C1 segment of cervical spinal cord (tissue), 14 donors: ENCODE measurements at places on chromosomes 3 and 15.

- DNase-seq = no peak
Measured at GRCh38 chr15:29698030-29698701, 124.1 kb downstream of the TJP1 start.

DNA sequence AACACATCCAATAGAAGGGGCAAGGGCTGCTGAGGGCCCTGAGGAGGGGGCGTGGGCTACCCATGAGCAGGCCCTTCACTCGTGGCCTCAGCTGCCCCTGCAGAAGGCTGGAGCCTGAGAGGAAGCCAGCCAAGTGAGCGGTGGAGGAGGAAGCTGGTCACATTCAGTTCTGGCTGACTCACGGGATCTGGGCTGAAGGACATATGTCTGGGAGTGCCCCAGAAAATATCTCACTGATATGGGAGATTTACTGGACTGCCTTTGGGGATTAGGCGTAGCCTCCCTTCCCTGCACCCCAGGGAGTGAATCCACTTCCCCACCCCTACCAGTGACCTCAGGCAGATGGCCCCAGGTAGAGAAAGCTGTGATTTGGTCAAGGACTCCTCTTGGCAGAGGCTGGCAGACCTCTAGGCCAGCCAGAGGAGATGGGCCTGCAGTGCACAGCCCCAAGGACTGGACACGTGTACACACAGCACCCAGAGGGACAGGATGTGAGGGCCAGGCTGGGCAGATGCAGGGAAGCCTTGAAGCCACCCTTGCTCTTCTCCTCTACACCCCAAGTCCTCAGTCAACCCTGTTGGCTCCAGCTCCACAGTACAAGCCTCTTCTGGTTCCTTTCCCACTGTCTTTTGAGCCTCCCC, 14.2 kb upstream of the ANKDD1A start:
- DNase-seq = no peak

DNA sequence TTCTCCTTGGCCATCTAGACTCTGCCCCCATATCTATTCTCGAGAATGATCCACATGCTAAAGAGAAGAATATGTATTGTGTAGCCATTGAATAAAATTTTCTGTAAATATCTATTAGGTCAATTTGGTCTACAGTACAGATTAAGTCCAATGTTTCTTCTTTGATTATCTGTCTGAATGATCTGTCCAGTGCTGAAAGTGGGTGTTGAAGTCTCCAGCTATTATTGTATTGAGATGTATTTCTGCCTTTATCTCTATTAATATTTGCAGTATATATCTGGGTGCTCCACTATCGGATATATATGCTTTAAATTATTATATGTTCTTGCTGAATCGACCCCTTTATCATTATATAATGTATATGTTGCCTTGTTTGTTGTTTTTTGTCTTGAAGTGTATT, 384.9 kb upstream of the ROBO1 start:
- DNase-seq = no peak

DNA sequence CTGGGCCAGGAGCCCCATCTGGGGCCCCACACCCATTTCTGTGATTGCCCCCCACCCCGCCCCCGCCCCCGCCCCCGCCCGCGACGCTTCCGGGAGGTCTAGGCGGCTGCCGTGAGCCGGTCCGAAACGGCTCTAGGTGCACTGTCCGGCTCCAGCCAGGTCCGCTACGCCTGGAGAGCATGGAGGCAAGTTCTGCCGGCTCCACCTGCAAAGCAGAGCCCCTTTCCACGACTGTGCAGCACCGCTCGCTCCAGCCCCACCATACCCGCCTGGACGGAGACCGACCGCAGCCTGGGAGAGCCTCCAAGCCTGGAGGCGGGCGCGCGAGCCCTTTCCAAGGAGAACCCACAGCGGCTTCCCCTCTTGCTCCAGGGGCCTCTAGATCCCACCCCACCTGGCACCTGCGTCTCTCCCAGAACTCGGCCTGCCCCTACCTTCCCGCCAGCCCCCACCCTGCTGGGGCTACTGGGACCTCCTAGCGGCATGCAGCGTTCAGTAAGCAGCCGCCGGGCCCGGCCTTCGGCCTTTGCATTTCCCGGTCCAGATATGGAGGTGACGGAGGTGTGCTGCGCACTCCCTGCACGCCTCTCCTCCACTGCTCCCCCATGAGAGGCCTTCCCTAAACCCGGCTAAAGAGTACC, 66.2 kb downstream of the KLF13 start:
- DNase-seq = no peak

GRCh38 chr3:188752850-188753249, 418.9 kb upstream of the TPRG1 start:
- DNase-seq = no peak

DNA sequence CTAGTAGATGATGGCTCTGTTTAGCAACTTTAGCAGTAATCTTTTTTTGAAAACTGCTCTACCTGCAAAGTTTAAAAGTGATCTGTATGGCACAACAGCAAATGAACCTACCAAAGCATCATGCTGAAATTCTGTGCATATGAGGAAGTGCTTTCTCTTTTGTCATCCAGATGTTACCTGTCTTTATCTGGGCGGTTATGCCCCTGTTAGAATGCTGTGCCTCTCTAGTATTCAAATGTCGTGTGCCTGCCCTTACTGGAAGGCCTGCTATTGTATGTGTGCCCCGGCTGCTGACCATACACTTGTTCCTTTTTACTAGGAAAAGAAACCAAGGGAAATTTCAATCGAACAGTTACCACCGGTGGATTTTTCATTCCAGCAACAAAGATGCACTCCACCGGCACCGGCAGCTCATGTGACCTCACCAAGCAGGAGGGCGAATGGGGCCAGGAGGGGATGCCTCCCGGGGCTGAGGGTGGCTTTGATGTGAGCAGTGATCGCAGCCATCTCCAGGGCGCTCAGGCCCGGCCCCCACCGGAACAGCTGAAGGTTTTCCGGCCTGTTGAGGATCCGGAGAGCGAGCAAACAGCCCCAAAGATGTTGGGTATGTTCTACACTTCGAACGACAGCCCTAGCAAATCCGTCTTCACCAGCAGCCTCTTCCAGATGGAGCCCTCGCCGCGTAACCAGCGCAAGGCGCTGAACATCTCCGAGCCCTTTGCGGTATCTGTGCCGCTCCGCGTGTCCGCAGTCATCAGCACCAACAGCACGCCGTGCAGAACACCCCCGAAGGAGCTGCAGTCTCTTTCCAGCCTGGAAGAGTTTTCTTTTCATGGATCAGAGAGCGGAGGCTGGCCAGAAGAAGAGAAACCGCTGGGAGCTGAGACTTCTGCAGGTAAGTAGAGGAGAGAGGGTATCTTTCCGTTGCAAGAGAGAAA, 61.6 kb downstream of the TMEM39A start:
- no peak for DNase-seq

GRCh38 chr3:195270079-195270816, 711 bp downstream of the XXYLT1 start:
- DNase-seq = no peak

- no peak for DNase-seq
Measured at GRCh38 chr15:49273734-49274318, 103.8 kb downstream of the GALK2 start.

- DNase-seq = no peak
Measured at GRCh38 chr15:81962482-81962881, 83.3 kb downstream of the MEX3B start.

DNA sequence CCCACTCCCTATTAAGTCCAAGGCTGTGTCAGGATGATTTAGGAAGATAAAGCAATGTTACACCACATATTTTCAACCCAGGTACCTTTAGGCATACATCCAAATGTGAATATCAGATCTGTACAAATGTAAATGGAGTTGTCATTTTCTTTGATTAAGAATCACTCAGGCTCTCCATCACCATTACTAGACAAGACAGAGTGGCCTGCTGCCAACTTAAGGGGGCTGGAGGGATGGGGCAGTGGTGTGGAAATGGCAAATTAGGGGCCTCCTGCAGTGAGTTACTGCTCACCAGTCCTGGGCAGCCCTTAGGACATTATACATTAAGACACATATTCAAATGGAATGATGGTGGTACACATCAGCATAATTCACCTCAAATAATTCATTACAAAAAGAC, 211.0 kb downstream of the TNIK start:
- DNase-seq = no peak

DNA sequence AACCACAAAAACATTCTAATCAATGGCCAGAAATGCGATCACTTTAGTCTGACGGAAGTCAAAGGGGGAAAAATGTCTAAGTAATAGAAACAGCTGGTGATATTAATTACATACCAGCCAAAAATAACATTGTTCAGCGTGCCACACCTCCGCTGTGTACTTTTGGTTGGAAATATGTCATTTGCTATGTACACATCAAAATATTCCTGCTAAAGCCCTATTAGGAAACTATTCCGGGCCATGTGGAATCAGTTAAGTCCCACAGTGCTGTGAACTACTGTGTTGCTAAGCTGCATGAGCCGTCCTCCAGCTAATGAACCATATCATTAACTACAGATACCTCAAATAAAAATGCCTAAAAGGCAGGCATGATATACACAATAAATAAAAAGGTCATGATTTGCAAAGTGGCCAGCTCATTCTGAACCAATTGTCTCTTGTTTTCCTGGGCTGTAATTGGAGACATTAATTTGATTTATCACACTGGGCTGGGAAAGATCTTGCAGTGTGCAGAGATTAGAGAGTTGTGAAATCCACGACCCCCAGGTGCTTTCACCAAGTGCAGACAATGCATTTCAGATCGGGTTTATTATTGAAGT, 200.5 kb upstream of the LRTM1 start:
- DNase-seq = no peak

GRCh38 chr3:135447483-135447882, 518.0 kb upstream of the PPP2R3A start:
- DNase-seq = no peak

GRCh38 chr3:179713643-179714090, 60.8 kb downstream of the USP13 start:
- no peak for DNase-seq

- DNase-seq = no peak
Measured at GRCh38 chr3:117074826-117075225, 365.2 kb downstream of the TUSC7 start.

GRCh38 chr3:4680227-4680691, 187.1 kb downstream of the ITPR1 start:
- no peak for DNase-seq

DNA sequence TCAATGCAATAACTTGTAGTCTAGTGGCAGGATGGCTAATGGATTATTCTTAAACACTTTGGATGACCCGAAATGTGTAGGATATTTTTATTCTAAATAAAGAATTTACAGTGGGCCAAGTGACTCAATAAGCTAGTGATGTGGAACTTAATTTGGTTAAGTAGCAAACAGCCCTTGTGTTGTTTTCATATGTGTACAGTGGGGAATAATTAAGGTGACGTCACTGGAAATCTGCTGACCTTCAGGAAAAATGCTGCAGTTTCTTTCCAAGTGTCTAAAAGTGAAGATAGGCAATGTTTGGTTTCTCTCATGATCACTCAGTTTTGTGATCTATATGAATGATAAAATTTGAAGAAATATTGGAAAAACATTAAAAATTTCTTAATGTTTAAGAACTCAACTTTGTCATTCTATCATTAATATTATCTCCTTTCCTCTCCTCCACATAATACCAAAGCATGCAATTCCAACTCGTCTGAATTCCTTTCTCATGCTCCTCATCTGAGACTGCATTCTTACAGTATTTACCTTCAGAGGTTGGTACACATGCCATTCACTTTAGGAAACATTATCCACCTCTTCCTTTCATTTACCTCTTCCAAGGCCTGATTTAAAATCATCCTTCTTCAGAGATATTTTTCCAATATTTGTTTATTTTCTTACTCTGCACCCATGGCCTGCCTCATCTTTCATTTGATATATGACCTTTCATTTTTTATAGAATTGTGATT, 414.6 kb upstream of the ARPP21 start:
- no peak for DNase-seq

DNA sequence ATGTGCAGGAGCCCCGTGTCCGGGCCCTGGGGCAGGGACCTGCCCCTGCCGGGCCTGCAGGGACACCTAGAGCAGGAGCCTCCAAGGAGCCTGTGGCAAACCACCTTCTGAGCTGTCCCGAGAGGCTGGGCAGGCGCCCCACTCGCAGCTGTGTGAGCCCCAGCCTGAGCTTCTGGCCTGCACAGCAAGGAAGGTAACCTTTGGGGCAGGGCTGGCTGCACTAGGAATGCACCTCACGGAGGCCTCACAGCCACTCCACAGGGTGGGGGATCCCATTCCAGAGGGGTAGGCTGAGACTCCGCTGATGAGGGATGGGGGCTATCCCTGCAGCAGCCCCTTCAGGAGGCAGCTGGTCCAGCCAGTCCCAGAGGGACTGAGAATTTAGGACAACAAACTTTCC, 68.1 kb downstream of the DNAJB8 start:
- no peak for DNase-seq

GRCh38 chr3:73786321-73786807, 161.6 kb upstream of the PDZRN3 start:
- DNase-seq = no peak

- DNase-seq = no peak
Measured at GRCh38 chr3:30578479-30578878, 27.9 kb upstream of the TGFBR2 start.

DNA sequence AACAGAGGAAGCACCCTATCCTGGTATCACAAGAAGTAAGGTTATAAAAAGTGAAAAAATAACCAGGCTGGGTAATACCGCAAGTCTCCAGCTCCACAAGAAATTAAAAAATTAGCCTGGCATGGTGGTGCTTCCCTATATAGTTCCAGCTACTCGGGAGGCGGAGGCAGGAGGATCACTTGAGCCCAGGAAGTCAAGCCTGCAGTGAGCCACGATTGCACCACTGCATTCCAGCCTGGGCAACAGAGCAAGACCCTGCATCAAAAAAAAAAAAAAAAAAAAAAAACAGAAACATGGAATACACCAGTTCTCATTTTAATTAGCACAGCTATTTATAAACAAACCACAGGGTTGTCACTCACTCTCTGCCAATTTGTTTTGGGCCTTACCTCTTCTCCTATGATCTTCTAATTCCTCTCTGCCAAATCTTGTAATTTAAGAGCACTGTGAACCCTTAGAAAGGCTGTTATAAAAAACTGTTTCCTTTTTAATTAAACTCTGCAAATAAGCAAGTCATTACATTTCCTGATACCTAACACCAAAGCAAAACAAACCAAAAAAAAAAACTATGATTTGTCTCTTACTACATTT, 22.6 kb downstream of the DCUN1D1 start:
- no peak for DNase-seq

DNA sequence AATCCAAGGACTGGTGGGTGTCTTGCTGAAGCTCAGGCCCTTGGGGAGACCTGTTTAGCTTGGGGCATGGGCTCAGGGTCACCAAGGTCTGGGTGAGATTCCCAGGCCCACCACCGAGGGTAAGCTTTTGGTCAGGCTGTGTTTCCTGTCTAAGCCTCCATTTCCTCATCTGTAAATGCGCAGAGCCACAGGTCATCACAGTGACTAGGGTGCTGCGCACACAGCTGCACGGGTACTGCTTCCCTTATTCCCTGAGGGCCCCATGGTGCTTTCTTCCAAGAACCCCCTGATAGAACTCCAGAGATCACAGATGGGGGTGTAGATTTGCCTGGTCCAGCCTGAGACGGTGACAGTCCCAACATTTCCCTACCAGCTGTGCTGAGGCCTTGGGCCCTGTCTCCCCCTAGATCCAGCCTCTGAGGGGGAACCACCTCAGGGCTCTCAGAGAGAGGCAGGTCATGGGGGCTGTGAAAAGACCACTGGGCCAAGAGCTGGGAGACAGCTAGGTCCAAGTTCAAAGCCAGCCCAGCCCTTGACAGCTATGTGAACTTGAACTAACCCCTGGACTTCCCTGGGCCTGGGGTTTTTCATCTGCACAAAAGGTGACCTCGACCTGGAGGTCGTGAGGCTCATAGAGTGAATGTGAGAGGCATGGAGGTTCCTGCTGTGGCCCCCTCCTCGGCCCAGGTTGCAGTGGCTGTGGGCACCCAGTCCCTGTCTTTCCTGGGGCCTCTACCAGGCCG, 60.7 kb downstream of the SEMA3G start:
- no peak for DNase-seq
